ENCODE measurements at places on chromosomes 5 and 9. TPM values are rescaled to one million over a fixed set of nuclear protein-coding genes. Genes with fewer than 3 reads are reported as not detected.

Gene ACOT12
- 5.0 TPM for total RNA-seq

Gene C9
- not detected for total RNA-seq

Gene LRRC19
- total RNA-seq = under 0.01 TPM

Gene IRX2
- not detected for total RNA-seq

Gene ABHD17B
- 71.7 TPM for total RNA-seq

Gene OR1J4
- not detected for total RNA-seq

Gene FOXD4L4
- 1.6 TPM for total RNA-seq

Gene LECT2
- total RNA-seq = not detected

Data from parietal lobe (tissue), 2 donors.